Stimulated activated CD8-positive, alpha-beta memory T cell treated with anti-CD3 and anti-CD28 coated beads, Interleukin-7, amount 100 ng/mL, for 1 hour (primary cell): ENCODE measurements at places on chromosomes 4 and X.

- no peak for DNase-seq
These were observed 59.6 kb downstream of the RPS3A start for GRCh38 chr4:151158979-151159378.

DNA sequence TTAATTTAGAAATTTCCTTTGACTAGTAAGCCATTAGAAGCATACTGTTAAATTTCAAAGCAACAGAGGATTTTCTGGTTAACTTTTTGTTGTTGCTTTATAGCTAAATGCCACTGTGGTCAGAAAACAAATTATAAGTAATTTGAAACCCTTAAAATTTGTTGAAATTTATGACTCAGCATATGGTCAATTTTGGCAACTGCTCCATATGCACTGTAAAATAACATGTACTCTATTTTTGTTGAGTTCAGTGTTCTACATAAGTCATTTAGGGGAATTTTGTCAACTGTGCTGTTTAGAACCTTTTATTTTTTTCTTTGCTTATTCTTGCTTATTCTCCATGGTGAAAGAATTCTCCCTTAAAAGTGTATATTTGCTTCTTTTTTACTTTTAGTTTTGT is 28.6 kb downstream of the SCLT1 start:
- DNase-seq, result no peak

GRCh38 chr4:73788411-73788810 is 48.0 kb downstream of the CXCL8 start:
- no peak for DNase-seq

DNA sequence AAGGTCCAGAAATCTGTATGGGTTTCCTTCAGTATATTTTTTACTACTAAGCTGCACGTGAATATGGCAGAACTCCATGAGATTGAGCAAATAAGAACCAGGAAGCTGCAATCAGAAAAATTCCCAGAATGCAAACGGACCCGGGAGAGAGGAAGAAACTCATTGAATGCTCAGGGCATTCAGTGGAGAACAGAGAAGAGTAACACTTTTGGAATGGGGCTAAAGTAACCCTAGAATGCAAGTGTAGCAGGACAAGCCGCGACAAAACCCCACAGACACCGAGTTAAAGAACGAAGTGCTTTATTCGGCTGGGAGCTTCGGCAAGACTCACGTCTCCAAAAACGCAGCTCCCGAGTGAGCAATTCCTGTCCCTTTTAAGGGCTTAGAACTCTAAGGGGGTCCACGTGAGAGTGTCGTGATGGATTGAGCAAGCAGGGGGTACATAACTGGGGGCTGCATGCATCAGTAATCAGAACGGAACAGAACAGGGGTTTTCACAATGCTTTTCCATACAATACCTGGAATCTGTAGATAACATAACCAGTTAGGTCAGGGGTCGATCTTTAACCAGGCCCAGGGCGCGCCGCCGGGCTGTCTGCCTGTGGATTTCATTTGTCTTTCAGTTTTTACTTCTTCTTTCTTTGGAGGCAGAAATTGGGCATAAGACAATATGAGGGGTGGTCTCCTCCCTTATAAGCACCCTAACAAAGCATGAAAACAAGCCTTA is 56.4 kb downstream of the RAB28 start:
- no peak for DNase-seq

- no peak for DNase-seq
These were observed 13.7 kb upstream of the PIGA start for GRCh38 chrX:15349046-15349445.

GRCh38 chrX:19678941-19679340 is 163.6 kb upstream of the MAP3K15 start:
- DNase-seq, result no peak

DNA sequence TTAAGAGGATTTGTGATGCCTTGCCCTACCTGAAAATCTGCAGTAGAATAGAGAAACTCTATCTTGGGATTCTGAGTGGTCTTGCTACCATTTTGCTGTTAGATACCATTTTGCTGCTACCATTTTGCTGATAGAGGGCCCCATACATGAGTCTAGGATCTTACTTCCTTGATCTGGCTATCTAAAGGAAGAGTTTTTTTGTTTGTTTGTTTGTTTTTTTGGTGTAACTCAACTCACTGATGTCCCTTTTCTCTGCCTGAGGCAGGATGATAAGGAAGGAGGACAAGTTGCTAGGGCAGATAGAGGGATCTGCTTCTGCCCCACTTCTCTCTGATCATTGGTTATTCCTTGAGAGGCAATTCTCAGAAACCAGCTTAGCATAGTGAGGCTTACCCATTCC is 31.0 kb downstream of the XK start:
- DNase-seq, result no peak

- no peak for DNase-seq
These were observed 57.1 kb downstream of the ENPEP start for GRCh38 chr4:110532901-110533589.

DNA sequence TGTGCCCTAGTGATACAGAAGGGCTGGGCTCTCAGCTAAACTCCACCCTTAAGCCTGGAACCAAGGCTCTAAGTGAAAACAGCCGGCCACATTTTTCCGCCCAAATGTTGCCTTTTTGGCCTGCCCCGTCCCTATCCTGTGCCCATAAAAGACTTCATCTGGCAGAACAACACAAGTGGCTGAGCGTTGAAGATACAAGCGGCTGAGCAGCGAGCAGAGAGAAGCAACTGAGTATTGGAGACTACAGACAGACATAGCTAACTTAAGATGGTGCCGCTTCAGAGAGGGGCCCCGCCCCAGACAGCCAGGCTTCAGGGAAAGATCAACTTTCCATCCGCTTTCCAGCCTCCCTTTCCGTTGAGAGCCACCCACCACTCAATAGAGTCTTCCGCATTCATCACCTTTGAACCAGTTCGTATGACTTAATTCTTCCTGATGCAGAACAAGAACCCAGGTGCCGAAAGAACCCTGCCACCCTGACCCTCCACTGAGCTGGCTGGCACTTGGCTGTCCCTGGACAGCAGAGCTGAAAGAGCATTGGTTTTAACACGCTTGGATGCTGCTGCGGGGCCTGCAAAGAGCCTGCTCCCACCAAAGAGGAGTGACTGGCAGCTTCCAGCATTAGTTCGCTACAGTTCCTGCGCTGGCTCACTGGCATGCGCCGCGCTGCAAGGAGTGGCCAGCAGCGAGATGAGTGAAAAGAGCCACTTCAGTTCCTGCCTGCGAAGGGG is 853.2 kb upstream of the INTU start:
- no peak for DNase-seq

DNA sequence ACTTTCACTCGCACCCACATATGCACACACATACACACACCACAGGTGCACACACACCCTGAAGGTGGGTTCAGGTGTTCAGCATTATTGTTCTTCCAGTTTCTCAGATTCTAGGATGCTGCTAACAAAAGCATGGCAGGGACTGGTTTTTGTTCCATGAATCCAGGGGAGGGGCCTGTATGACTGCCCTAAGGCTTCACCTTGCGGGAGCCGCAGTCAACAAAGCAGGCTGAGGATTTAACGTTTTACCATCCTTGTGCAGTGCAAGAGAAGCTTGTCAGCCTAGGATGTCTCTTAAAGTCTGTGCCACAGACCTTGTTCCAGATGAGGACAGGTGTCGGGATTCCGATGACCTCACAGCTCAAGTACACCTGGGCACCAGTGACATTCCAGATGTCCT is 61.8 kb downstream of the POLR2B start:
- DNase-seq, result no peak

DNA sequence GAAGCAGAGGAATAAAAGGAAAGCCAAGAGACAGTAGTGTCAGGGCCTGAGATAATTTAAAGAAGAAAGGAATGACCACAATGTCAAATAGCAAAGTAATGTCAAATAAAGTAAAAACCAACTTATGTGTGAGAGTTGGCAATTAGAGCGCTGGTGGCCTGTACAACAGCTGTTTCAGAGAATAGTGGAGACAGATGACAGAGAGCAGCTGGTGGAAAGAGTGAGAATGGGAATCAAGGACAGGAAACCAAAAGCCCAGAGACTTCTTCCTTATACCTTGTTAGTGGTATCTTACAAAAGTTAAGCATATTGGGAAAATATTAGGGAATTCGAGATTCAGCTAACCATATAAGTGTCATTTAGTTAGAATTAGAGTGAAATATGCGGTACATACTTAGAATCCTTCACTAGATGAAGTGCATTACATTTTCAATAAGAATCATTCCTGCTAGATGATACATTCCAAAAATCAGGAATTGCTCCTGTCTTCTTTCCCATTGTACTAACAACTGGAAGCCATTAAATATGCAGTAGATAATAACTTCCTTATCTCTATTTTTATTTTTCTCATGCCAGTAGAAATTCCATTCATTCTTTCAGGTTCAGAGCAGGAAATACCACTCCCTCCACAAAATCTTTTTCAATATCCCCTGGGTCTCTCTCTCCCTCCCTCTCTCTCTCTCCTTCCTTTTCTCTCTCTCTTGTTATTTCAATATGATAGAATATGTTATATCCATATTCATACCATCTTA is 525.4 kb downstream of the CENPC start:
- DNase-seq, result no peak

DNA sequence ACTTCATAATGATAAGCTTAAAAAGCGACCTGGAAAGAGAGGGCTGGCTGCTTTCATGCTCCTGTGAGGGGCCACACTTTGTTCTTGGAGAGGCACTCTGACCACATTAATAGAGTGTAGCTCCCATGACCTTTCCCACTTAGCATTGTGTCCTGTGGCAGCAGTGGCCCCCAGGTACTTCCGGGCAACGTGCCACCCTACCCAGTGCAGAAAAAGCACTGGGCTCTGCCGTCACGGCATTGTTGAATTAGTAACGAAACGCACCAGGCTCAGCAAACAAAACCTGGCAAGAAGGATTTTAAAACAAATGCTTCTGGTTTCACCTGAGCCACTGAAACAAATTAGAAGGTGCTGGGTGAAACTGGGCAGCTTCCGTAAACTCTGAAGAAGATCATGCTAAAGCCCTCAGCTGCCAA is 5.4 kb upstream of the SORBS2 start:
- DNase-seq, result no peak

DNA sequence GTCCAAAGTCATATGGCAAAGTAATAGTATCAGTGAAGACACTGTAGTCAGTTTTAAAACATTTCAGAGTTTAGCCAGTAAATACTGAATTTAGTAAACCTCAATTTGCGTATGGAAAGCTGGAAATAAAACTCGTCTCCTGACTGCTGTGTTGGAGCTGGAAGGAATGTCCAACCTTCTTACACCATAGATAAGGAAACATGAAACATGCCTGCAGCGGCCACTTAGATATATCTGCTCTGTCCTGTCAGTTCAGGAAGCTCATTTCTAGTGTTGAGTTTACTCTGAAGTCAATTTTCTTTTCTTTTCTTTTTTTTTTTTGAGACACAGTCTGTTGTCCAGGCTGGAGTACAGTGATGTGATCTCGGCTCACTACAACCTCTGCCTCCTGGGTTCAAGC is 21.2 kb downstream of the ARHGAP10 start:
- DNase-seq, result no peak

- no peak for DNase-seq
These were observed 10.4 kb downstream of the OGT start for GRCh38 chrX:71543316-71543715.

DNA sequence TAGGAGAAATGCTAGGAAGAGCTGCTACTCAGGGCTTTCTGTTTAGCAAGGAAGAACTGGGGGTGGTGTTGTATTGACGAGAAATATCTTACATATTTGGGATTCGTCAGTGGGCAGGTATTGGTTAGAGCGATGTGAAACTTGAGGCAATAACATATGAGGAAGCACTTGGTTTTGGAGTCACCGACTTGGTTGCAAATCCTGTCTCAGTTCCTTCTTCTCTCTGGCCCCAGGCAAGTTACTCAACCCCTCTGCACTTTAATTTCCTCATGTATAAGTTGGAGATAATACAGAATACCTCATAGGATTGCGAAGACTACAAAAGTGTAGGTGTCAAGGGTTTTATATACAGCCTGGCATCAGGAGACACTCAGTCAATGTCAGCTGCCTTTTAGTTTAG is 34.1 kb downstream of the GPAT3 start:
- no peak for DNase-seq

GRCh38 chr4:184237612-184238011 is 19.9 kb upstream of the ENPP6 start:
- DNase-seq, result no peak

DNA sequence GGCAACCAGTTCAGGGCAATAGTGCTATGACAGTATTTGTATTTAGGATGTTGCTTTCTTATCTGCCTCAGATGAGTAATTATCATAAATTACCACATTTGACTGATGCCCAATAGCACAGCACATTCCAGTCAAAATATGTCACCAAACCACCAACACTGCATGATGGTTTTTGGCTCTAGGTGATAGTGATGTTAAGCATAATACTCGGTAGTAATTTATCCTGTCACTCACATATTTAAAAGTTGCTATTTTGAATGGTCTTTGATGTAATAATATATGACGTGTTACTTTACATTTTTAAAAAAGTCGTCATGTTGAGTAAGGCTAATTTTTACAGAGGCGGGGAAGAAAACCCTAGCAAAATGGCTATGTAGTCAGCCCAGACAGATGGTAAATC is 42.5 kb downstream of the UNC5C start:
- no peak for DNase-seq
